Left ventricle myocardium superior (tissue), 1 donor: ENCODE measurements at places on chromosomes 1 and 21.

GRCh38 chr1:171422511-171422910, 62.8 kb upstream of the PRRC2C start:
- DNase-seq, result no peak

DNA sequence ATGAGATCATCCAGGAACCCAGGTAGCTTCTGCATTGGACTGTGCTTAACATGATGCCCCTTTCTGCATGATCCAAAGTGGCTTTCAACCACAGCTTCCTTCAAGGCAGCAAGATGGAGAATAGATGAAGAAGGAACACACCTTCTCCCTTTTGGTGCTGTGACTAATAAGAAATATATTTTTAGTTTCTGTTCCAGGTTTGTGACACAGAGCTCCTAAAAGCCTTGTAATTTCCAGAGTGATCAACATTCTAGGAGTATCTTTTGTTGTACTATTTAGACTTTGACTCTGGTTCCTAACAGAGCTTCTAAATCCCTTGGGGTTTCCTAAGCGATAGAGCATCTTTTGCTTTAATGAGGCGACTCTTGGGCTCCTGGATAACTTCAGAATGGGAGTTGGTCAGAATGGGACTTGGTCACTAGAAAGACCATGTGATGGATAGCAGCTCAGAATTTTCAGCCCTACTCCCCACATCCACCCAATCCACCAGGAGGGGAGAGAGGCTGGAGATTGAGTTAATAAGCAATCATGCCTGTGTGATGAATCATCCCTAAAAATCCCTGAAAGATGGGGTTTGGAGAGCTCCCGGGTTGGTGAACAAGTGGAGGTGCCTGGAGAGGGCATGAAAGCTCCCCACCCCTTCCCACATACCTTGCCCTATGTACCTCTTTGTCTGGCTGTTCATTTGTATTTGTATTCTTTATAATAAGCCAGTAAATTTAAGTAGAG, 134.8 kb downstream of the FGGY start:
- no peak for DNase-seq

DNA sequence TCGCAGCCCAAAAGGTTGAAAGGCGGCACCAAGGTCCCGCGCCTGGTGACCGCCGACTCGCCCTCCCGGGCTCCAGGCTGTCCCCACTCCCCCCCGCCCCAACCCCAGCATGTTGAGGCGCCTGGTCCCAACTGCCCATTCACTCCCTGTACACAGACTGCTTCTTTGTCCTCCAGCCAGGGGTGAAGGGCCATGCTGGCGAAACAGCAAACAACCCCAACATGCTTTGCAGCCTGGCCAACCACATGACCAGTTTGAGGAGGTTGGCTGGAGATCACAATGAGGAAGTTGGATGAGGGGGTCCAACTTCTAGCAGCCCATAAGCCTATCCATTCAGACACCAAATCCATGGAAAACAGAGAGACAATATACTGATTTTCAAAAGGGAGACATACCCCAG, 13.5 kb downstream of the PDE9A start:
- no peak for DNase-seq

DNA sequence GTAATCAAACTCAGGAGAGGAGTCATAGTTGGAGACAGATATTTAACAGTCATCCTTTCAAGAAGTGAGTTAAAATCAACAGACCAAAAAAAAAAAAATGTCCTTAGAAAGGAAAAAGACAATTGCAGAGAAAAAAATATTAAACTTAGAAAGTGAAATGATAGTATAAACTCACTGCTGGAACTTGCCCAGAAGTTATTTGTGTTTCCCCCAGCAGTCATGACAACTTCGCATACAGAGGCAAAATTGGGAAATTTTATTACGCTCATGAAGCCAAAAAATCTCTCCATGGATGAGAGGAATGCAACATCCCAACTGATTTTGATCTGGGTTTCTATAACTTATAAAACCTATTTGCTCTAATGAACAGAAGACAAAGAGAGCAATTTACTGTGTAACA, 198.2 kb downstream of the LRRC7 start:
- no peak for DNase-seq

DNA sequence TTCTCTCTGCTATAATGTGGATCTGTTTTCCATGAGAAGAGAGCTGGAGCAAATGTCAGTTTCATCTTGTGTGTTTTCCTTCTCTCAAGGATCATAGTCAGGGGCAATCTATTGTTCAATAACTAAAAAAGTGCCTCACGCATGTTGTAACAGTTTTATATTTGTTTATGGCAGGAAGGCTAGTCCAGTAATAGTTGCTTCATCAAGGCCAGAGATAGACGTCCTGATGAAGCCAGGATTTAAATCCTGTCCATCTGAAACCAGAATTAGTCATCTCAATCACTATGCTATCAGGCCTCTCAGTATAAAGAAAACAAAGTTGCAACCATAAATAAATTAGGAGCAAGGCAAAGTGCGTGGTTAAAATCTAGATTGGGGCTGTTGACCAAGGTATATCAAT, 30.2 kb upstream of the DUSP10 start:
- no peak for DNase-seq
